ENCODE measurements at places on chromosomes 16 and 17.

GRCh38 chr16:60776281-60776680, 1260.0 kb downstream of the CDH8 start:
- no peak for DNase-seq

DNA sequence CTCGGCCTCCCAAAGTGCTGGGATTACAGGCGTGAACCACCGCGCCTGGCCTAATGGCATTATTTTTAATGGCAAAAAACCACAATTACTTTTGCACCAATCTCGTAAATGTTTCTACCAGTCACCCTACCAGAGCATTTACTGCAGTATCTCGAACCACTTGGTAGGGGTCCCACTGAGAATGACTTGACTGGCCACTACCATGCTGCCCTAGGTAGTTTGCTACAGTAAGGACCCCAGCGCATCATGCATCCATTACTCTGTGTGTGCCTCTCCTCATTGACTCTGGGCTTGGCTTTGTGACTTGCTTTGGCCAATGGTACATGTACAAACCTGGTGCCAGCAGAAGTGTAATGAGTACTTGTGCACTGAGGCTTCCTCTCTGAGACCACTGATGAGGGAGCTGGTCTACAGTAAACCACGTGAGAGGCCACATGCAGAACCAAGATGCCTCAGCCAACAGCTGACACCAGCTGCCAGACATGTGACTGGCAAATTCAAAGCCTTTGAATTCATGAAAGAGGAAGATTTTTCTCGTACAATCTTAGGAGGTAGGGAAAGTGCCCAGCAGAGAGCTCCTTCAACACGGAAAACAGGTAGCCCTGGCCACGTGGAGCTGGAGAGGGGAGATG, 421.7 kb upstream of the C16orf82 start:
- no peak for DNase-seq

GRCh38 chr16:17921357-17921978, 415.1 kb downstream of the NPIPA8 start:
- DNase-seq = no peak

- no peak for DNase-seq
These were observed 159.8 kb downstream of the RPTOR start for GRCh38 chr17:80704381-80704819.

DNA sequence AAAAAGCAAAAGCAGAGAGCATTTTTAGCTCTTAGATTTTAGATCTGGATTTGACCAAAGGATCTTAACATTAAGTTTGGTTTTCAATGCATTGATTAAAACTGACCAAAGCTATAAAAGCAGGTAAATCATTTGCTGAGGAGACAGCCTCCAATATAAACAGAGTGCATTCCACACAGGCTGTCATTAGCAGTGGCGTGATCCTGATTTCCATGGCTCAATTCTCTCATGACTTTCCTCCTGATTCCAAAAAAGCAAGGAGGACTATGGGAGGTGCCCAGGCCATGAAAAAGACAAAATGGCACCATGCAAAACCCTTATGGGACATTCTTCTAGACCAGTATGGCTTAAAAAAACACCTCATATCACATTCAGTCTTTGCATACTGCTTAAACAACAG, 53.5 kb downstream of the PARN start:
- DNase-seq = no peak

- DNase-seq = no peak
These were observed 9.8 kb upstream of the SLC6A2 start for GRCh38 chr16:55645986-55646385.

DNA sequence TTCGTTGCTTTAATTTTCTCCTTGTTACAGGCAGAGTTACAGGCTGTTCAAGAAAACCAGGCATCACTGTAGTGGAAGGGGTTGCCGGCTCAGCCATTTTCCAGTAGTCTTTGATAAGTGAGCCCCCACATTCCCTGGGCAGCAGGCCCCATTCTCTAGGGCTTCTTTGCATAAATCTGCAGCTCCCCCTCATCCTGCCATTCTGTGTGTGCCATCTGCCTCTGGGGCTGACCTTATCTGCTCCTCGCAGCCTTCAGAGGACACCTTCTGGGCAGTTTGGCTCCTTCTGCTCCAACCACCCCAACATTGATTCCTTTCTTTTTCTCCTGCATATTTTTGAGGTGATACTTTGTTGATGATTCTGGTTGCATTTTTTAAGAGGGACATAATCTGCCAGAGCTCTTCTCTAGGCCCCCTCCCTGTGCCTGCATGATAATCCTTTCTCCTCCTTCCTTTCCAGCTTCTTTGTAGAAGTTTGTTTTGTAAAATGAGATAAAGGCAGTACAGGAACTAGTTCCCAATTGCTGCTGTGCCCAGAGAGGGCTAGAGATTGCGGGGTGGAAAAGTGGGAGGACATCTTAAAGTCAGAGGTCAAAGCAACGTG, 17.1 kb downstream of the RND2 start:
- no peak for DNase-seq

GRCh38 chr16:51919736-51920135, 627.2 kb downstream of the TOX3 start:
- DNase-seq = no peak

GRCh38 chr17:80945736-80946135, 45.9 kb upstream of the CHMP6 start:
- no peak for DNase-seq

DNA sequence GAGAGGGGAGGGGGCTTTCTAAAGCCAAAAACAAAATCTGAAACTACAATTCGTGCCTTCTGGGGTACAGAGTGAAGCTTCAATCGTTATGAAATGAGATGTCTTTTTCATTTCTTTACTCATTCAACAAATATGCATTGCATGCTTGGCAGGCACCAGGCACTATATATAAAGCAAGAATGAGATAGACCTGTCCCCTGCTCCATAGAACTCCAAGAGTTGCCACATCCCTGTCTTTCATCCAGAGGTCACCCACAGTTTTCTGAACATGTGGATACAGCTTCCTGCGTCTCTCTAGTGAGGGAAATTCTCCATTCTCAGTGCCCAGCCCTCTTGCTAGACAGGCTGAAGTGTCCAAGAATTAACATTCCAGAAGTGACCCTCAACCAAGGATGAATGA, 343.2 kb upstream of the MAF start:
- no peak for DNase-seq

- DNase-seq = no peak
These were observed 60.3 kb upstream of the FBXO47 start for GRCh38 chr17:39027455-39028035.

- no peak for DNase-seq
These were observed 18.9 kb downstream of the NUP93 start for GRCh38 chr16:56748826-56749225.

DNA sequence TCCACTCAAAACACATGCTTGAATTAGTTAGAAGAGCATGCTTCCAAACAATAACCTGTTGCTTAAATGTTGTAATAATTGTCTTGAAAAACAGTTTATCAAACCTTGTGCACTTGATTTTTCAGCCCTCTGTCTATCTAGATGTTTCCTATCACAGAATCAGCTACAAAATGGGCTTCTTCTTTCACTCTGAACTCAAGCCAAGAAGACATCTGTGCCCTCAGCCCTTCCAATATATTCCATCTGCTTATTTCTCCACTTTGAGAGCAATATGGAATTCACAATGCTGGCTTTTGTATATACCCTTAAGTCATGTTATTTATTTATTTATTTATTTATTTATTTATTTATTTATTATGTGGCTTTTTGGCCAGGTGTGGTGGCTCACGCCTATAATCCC, 234.2 kb downstream of the TOX3 start:
- no peak for DNase-seq

- no peak for DNase-seq
These were observed 210.4 kb upstream of the CHMP6 start for GRCh38 chr17:80781211-80781610.

- no peak for DNase-seq
These were observed 12.2 kb upstream of the VAT1L start for GRCh38 chr16:77775911-77776909.

DNA sequence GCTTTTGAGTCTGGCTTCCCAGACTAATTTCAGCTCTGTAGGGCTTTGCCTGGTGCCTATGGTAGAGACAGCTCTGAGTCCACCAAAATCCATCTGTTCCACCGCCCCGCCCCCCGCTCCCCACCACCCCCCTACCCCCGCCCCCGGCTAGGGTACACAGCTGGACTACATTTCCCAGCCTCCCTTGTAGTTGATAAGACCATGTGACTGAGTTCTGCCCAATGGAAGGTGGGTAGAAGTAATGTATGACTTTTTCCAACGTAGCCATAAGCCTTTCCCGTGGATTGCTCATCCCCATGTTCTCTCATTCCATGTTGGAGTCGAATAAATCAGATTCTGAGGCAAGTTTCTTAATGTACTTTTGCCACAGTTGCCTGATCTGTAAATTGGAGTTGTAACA, 786.7 kb upstream of the EEF2KMT start:
- DNase-seq = no peak

DNA sequence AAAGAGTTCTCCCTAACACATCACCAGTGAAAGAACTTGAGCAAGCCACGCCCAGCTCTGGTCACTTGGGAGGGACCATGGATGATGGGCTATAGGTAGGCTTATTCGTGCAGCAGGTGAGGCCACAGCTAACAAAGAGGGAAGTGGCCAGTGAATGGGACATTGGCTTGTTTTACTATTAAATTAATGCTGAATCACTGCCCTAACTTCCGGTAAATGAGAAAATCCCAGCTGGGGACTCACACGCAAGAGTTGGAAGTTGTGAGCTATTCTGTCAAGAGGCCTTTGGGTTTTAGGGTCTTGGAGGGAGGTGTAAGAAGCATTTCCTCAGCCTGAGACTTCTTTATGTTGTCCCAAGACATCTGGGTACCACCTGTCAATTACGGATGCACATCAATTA, 315.3 kb downstream of the XYLT1 start:
- DNase-seq = no peak

- no peak for DNase-seq
These were observed at the start of gene GSDMA for GRCh38 chr17:39962642-39963220. Gene GSDMA, plus strand, starts transcription at chr17:39963004. Its CDS starts 2,684 bp downstream, at chr17:39965688.

GRCh38 chr17:80980397-80981061, 11.1 kb upstream of the CHMP6 start:
- DNase-seq = no peak

DNA sequence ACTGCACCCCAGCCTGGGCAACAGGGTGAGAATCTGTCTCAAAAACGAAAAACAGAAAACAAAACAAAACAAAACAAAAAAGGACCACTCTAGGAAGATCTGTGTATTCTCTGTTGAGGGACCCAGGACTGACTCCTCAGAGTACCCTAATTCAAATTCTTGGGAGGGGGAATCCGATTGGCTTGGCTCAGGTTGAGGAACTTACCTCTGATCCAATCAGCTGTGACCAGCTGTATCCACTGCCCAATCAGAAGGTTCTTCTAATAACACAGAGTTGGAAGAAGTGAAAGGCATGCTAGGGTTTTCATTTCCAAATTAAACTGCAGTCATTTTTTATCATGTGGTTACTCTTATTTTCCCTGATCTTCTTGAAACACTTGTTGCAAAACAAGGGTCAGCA, 105.9 kb upstream of the CACNG3 start:
- DNase-seq = no peak

GRCh38 chr17:46044989-46045388, 45.9 kb downstream of the STH start:
- no peak for DNase-seq

GRCh38 chr17:74061758-74062157, 141.7 kb upstream of the RPL38 start:
- no peak for DNase-seq

- no peak for DNase-seq
These were observed 6.5 kb upstream of the USP32 start for GRCh38 chr17:60398227-60398959.

GRCh38 chr17:30316736-30317135, 17.1 kb downstream of the TMIGD1 start:
- DNase-seq = no peak

DNA sequence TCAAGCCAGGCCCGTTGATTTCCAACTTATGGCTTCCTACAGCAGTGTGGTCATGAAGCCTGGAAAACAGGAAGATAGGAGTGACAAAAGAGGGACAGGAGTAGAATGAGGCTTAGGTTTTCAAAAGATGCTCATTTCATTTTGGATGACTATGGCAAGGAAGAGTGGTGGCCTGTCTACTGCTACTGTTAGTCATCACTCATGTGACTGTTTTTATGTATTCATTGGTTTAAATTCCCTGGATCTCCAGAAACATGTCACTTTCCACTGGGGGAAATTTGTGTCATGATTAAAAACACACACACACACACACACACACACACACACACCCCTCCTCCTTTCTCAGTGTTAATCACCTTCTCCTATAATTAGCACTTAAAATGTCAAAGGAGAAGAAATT, 1.1 kb upstream of the CYLD start:
- DNase-seq = no peak

DNA sequence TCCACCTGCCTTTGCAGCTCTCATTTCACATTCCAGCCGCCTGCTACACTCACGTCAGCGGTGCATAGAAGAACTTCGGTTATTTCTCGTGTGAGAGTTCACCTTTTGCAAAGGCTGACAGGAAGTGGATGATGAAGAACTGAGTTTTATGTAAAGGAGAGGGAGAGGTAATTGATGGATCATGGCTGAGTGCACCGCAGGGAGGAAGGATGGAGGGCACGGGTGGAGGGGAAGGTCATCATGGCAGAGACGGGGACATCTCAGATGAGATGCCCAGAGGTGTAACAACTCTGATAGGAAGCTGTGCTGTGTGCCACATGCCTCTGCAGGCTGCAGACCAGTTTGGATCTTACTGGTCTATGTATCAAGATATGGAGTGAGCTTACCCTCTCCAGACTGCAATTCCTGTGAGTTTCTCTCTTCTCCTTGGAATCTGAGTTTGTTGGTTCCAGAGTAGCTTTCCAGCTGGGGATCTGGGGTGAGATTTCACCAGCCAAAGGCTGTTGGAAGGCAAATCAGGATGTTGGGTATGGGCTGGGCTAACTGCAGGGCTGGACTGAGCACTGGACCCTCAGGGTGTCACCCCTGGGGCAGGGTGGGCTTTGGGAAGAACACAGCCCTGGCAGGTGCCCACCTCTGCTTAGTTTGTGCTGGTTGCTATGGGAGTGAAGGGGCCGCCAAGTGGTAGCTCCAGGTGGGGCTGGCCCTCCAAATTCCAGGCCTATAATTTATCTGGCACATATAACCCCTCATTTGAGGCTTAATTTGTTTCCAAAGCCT, 777.0 kb downstream of the KCNJ18 start:
- no peak for DNase-seq

- DNase-seq = no peak
These were observed 19.7 kb downstream of the RBFOX3 start for GRCh38 chr17:79591014-79591590.

DNA sequence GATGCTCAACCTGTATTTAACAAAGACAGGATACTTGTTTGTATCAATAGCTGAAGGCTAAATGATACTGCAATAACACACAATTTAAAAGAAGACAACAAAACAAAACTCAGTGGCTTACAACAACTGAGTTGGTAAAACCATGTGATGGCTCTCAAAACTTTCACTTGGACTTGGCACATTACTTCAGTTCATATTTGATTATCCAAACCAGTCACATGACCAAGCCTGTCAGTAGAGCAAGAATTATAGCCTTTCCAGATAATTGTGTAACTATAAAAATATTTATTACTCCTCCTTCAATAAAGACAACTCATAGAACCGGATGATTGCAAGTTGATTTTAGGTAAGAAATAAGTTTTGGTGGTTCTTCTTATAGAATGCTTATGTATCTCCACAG, 56.8 kb downstream of the NQO1 start:
- no peak for DNase-seq

GRCh38 chr17:61875804-61876203, 12.5 kb upstream of the BRIP1 start:
- no peak for DNase-seq

Measured in AG09319 (cell line).